ENCODE measurements at places on chromosomes 4 and X.

DNA sequence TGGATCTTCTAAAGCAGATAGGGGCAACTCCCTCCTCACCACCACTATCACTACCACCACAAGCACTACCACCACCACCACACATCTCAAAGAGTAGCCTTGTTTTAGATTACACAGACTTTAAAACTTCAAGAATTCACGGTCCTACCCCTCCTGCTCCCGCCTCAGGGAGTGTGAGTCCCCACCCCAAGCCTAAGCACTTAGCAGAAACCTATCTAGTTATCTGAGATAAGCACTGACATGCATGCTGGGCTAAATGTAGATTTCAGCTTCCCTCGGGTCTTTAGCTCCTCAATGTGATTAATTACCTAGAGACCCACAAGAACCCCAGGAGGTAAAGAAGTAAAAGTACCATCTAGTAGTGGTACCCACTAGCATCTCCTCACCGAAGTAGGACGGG is 775 bp downstream of the AMOT start:
- no peak for DNase-seq

DNA sequence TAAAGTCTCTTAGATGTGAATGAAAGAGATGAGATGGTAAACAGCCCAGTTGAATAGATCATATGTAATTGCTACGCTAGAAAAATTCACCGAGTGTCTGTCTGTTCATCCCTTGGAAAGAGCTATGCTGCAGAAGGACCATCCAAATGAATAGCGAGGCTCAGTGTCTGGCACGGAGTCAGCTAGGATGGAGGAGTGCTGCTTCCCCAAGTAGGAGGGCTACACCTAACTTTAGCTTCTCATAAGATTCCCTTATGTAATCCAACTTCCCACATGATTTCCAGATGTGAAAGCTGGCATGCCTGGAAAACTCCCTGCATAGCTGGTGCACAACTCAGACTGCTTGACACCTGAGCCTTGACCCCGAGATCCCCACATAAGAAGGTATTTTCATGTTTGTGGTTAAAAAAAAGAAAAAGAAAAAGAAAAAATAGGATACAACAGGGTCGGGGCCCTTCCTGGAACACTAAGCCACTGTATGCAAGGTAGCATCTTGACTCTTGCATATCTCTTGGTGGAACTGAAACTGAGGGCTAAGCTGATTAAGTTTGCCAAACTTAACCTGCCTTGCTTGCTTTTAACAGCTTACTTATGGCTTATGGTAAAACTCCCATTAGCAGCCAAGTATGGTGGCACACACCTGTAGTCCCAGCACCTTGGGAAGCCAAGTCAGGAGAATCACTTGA is 82.3 kb downstream of the FREM3 start:
- peak; percentile 0 for DNase-seq

GRCh38 chr4:177119691-177120090 is 190.0 kb upstream of the NEIL3 start:
- DNase-seq = no peak

- DNase-seq = no peak
These were observed 118.0 kb upstream of the GIMD1 start for GRCh38 chr4:106486533-106486932.

- no peak for DNase-seq
These were observed 11.4 kb downstream of the EDNRA start for GRCh38 chr4:147492306-147492705.

DNA sequence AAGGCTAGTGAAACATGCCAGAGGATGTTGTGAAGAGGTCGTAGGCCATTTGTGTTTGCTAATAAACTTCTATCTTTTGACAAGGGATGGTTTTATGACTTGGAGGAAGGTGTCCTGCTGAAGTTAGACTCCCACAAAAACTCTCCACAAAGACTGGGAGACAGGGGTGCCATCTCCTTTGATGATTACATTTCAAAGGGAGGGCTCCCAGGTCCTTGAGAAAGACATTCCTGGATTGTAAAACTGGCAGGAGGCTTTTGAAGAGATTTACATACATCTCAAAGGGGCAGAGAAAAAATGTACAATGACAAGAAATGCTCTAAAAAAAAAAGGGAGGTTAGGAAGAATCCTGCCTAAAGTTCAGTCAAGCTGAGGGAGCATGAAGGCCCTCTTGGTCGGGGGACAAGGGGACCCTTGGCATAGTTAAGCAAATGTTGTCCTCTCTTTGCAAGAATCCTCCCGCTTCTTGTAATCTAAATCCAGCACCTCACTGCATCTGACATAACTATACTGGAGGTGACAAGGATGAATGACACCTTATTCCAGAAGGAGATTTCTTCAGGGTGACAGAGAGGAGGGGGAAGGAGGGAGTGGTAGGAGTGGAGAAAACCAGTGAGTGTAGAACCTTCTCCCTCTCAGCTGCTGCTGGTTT is 41.1 kb upstream of the MGST2 start:
- DNase-seq = no peak

- DNase-seq = no peak
These were observed 71.7 kb downstream of the FAM184B start for GRCh38 chr4:17709763-17710068.

Data from M059J (cell line).